RWPE1 (cell line): ENCODE measurements at places on chromosomes 6 and 20.

GRCh38 chr6:77425671-77426070 is 37.6 kb downstream of the HTR1B start:
- DNase-seq = no peak

DNA sequence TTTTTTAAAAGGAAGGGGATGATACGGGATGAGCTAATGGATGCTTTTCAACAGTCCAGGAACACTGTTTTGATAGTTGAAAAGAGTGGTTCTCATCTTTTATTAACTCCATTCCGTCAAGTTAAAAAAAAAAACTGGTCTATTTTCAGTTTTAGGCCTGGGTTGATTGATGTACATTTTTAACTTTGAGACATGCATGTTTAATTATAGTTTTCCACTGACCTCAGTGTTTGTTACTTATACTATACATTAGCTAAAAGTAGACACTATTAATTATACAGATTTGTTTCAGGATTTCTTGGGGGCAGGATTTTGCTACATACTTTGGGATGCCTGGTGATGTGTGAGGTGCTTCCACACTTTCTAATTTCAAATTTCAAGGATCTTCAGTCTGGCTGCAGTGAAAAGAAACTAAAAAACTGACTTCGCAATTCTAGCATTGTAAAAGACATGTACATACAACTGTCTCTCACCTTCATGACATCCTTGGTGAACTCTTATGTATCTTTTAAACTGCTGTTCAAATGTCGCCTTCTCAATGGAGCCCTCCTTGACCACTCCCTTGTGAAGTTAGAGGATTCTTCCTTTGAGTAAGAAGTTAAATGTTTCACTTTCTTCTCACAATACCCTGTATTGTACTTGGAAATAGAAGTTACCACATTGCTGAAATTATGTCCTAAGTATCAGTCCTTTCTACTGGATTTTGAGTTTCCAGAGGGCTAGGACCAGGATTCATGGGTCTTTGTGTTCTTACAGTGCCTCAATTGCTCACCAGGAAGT is 101.7 kb downstream of the TSHZ2 start:
- DNase-seq = no peak

GRCh38 chr6:168097621-168098430 is 18.8 kb upstream of the FRMD1 start:
- no peak for DNase-seq

DNA sequence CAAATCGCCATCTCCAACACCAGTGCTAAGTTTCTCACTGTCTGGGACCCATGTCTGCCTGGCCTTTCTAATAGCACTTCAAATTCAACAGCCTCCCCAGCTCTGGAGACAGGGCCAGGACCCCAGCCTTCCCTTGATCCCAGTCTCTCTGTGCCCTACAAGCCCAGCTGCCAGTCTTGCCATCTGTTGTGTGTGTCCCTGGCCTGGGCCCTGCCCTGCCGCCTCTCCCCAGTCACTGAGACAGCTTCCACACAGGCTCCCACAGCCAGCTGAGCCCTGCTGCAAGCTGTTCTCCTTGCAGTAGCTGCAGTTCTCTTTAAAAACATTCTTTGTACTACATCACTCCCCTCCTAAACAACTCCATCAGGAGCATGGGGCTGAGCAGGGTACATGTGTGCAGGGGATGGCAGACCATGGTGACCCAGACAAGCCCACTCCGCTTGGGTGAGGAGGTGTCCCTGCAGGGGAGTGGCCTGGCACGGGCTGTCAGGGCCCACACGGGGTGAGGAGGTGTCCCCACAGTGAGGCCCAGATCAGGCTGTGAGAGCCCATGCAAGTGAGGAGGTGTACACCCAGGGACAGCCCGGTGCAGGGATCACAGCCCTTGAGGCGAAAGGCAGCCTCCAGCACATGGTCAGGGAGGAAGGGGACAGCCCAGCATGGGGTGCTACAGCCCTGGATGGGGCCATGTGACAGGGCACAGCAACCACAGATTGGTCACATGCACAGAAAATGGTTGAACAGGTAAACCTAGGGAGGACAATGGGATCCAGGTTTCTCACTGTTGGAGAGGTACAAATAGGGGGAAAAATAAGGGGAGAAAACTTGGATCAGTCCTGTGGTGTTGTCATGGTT is 16.2 kb downstream of the CST7 start:
- no peak for DNase-seq

GRCh38 chr20:16381444-16381843 is 191.8 kb downstream of the KIF16B start:
- no peak for DNase-seq

GRCh38 chr6:118800394-118801071 is 93.4 kb upstream of the ASF1A start:
- DNase-seq = peak; percentile 71

DNA sequence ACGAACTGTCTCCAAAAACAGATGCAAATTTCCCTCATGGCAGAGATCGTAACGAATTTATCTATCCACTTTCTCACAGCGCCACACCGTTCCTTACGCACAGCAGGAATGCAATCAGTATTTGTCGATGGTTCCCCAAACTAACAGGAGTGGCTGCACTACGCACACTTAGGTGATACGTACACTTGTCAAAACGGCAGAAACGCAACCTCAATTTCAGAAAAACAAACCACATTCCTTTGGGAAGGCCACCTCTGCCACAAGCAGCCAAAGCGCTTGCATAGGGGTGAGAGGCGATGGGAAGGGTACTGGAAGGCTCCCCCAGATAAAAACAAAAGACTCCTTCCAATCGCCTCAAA is 638 bp downstream of the MDN1 start:
- DNase-seq = peak; percentile 20

DNA sequence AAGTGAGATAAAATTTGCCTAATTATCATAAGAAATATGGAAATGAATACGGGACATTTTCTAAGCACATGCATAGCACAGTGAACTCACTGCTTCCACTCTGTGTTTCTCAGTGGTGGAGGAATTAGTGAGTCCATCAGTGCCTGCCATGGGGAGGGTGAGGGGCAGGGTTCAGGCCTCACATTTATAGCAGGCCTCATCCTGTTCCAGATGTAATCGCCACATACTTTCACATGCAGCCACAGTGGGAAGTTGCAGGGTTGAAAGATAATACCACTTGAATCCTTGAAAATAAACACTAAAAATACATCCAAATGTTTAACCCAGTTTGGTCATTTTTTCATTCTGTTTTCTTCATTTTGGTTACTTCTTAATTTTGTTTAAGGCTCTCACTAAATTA is 29.9 kb upstream of the ANKEF1 start:
- no peak for DNase-seq

- DNase-seq = no peak
These were observed 53.9 kb downstream of the KIZ start for GRCh38 chr20:21179757-21180156.

DNA sequence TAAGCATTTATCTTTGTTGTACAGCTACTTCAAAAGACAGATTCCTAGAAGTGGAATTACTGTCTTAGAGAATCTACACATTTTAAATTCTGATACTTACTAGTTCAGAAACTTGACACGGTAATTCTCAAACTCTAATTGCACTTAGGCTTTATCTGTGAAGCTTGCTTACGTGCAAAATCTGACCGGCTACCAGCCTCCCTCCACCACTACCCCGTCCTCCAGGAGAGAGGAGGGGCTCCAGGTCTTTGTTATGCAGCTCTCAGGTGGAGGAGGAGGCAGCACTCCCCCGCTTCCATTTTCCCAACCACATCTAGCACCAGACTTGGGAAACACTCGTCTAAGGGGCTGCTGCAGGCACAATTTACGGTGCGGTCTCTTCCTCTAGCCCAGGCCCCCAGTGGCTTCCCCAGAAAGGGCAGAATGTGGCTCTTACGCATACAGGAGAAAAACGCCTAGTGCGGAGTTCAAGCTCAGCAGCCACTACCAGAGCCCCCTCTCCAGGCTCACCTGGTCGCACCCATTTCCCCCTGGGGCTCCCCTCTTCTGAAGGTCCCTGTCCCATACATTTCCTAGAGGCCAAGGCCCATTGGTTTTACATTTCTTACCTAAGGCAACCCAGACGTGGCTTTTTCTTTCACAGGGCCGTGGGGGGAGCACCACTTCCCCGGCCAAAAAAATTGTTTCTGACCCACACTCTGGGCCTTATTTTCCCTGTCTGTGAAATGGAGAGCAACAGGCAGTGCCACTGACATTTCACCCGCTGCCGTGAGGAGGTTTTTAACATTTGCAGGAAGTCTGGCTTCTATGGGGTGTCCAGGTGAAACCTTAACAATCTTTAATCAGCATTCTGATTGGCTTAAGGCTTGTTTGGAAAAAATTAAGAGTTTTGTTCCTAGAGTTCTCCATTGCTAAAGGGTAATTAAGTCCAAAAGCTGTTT is 1.6 kb upstream of the TGIF2 start:
- no peak for DNase-seq

GRCh38 chr20:46674253-46675083 is 14.8 kb downstream of the TP53RK start:
- DNase-seq = no peak

GRCh38 chr6:86581833-86582232 is 355.5 kb upstream of the HTR1E start:
- DNase-seq = peak; percentile 19

- no peak for DNase-seq
These were observed 502.1 kb upstream of the CDH4 start for GRCh38 chr20:60749804-60750602.

DNA sequence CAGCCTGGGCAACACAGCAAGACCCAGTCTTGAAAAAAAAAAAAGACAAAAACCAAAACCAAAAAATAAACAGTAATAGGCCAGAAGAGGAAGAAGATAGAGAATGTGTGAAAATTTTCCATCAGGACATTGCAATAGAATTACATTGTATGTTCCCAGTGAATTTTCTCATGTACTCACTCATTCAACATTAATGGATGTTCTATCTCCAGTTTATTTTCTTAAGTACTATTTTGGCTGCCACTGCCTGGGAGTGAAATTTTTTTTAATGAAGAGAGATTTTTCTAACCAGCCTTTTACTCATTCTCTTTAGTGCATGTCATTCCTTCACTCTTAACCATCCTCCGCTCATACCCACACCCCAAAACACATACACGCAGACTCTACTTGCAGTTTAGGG is 282.8 kb downstream of the ALDH8A1 start:
- DNase-seq = no peak

GRCh38 chr6:125871365-125871764 is 80.6 kb downstream of the NCOA7 start:
- DNase-seq = no peak

DNA sequence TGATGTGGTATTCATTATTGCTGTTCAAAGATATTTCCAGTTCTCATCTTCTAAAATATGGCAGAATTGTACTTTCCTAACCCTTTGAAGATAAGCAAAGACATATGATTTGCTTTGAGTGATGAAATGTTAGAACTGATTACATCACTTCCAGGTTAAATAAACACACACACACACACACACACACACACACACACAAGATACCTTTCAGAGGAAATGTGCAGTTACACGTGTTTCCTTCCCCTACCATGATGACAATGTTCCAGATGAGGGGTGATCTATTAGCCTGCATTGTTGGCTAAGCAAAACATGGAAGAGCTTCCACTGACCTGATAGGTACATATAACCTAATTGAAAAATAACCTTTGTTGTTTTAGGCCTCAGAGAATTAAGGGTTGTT is 11.7 kb upstream of the FRK start:
- DNase-seq = no peak

GRCh38 chr6:32153564-32154513 is at the start of gene PPT2:
PPT2 (plus strand) TSS chr6:32154141; CDS start chr6:32154595, 454 bp downstream.
- peak; percentile 91 for DNase-seq

DNA sequence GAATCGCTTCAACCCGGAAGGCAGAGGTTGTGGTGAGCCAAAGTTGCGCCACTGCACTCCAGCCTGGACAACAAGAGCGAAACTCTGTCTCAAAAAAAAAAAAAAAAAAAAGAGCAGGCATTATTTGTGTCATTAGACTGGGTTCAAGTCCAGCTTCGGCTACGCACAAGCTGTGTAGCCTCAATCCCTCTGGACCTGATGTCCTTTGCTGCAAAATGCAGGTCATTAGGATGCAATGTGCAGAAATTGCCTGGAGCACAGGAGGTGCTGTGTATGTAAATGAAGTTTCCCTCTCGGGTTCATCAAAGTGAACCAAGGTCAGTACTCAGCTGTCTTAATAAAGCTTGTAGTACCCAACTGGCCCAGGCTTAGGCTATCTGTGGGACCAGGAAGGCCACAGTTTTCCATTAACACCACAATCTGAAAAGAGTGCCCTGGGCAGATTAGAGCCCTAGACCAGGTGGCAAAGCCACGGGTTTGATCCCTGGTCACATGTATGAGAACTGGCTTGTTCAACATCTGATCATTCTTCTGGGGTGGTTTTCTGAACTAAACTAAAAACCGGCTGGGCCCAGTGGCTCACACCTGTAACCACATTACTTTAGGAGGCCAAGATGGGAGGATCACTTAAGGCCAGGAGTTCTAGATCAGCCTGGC is 155.3 kb downstream of the ZMYND8 start:
- DNase-seq = no peak

DNA sequence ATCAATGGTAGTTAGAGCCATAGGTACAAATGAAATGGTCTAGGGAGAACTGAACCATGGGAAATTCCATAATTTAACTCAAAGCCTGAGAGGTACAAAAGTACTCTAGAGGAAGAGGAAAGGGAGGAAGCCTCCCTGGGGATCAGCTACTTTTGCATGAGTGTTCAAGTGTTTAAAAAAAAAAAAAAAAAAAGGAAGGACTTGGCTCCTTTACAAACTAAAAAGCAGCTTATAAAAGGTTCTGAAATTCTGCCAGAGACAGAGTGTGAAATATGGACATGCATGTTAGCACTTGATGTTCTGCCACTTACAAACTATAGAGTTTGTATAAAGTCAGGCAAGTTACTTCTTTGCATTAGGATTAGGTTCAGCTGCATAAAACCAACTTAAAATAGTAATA is 290.0 kb downstream of the TBC1D7 start:
- DNase-seq = no peak

DNA sequence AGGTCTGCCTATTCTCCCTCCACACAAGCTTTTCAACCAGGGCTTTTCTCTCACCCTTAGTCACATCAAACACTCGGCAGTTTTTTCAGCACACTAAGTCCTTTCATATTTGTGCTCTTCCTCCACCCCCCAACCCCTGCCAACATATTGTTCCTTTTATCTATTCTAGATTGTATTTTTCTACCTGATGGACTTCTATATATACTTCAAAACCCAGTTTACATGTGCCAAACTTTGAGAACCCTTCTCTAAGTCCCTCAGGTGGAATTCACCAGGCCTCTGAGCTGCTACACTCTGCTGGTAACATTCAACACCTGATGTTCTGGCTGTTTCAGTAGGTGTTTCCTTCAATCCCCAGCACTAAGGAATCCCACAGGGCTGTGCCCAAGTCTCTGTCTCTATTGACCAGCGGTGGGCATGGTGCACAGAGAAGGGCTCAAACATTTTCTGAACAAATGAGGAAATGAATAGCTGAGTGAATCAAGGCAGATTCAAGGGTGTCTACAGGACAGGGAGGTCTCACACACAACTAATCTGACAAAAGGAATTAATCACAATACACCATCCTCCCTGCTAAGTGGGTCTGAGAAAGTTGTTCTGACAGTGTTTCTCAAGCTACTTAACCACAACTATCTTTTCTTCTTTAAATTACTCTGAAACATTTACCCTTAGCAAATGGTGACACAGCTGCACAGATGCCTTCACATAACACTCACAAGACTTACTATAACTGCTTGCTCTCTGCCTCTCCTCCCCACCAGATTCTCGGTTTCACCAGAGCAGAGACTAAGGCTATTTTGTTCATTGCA is 166.5 kb downstream of the TSHZ2 start:
- no peak for DNase-seq

GRCh38 chr6:88378639-88379038 is 212.5 kb upstream of the CNR1 start:
- DNase-seq = no peak

GRCh38 chr6:107730106-107730505 is 94.0 kb downstream of the SCML4 start:
- no peak for DNase-seq

GRCh38 chr6:165008971-165009370 is 300.4 kb downstream of the C6orf118 start:
- no peak for DNase-seq

GRCh38 chr6:39897698-39898097 is 36.6 kb downstream of the MOCS1 start:
- no peak for DNase-seq
